Purkinje cell (primary cell): ENCODE measurements at places on chromosomes 16 and 17. TPM values are rescaled to one million over a fixed set of nuclear protein-coding genes. Genes with fewer than 3 reads are reported as not detected.

The TBC1D3K gene
- not detected in 2 replicates for polyA plus RNA-seq

The TMEM238L gene
- not detected in 2 replicates for polyA plus RNA-seq

The SEZ6L2 gene
- 97.4 and 138 TPM in 2 replicates for polyA plus RNA-seq

The SLC5A11 gene
- polyA plus RNA-seq, result 18.1 and 21.3 TPM in 2 replicates

The FOXF1 gene
- polyA plus RNA-seq, result 0.11 TPM in 1 of 2 replicates, not detected in the other

The CDH13 gene
- polyA plus RNA-seq, result 7.3 TPM in 1 of 2 replicates, not detected in the other
